ENCODE measurements at places on chromosomes 3 and 15.

DNA sequence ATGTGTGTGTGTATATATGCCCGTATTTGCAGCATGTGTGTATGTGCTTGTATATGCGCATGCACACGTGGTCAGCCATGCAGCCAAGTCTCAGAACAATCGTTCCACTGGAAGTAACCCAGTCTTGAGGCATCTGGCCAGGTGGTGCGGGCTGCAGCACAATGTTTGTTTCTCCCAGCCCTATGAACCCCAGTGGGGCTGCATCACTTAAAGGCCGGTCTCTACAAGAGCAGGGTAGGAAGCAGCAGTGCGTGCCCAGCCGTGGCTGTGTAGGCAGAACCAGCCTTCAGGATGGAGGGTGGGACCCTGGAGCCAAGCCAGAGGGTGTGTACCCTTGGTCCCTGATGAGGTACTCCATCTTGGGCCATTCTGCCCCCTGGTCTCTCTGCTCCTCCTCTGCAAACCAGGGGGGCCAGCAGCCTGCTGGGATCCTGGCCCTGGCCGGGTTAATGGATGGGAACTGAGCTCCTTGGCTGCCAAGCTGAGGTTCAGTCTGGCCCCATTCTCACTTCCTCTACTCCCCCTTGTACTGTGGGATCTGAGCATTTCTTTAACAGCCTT, 11.8 kb downstream of the KLF13 start:
- no peak for DNase-seq

DNA sequence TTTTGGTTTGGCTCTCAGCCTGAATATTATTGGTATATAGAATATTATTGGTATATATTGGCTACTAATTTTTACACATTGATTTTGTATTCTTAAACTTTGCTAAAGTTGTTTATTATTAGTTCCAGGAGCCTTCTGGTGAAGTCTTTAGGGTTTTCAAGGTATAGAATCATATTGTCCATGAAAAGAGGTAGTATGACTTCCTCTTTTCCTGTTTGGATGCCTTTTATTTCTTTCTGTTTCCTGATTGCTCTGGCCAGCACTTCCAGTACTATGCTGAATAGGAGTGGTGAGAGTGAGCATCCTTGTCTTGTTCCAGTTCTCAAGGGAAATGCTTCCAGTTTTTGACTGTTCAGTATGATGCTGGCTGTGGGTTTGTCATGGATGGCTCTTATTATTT, 107.3 kb upstream of the LIPC start:
- no peak for DNase-seq

GRCh38 chr3:120364821-120365220, 15.7 kb upstream of the LRRC58 start:
- DNase-seq = no peak

DNA sequence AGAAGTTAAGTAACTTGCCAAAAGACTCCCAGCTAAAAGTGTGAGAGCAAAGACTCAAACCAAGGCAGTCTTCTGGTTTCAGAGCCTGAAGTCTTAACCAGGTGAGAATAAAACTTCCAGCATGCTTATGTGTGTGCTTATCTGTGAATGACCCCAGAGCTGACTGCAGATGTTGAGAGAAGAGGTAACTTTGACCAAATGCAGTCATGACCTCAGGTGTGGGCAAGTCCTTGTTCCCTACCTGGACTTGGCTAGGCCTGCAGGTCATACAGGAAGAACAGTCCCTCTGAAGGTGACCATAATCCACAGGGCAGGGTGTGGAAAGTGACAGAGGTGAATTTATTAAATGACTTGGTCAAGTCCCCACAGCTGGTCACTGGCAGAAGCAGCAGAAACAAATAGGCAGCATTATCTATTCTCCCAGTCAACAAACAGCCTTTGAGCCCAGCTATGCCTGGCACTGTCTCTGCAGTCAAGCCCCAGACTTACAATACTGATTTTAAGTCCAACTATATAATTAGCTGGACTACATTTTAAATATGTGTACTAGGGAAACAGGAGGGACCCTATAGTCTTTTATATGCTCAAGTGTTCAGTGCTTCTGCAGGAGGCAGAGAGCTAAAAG, 3.0 kb upstream of the CPEB1 start:
- no peak for DNase-seq

GRCh38 chr3:173785004-173785403, 387.5 kb downstream of the NLGN1 start:
- DNase-seq = no peak

DNA sequence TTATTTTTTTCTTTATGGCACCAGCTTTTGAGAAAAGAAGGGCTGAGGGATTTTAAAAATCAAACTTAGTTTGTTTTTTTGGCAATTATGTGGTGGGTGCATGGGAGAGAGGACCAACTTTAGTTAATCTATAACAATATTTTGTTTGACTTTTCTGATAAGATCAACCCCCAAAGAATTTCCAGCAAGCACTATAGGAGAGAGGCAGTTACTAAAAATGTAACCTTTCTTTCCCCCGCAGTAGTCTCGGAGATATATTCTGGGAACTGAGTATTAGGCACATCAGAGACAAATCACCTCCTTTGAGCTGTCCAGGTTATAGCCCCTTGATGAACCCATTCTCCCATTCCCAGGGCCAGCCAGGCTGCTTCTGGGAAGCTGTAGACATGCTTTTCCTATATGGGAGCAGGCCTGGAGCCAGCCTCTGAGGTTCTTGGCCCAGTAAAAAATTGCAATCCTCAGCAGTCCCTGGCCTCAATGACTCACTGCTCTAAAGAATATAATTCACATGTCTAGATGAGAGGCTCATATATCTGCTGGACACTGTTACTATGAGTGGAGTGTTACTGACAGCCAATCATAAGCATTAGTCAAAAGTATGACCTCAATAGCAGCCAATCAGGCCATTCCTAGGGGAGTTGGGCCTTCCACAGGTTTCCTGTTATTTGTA, 138.3 kb upstream of the AGBL1 start:
- no peak for DNase-seq

DNA sequence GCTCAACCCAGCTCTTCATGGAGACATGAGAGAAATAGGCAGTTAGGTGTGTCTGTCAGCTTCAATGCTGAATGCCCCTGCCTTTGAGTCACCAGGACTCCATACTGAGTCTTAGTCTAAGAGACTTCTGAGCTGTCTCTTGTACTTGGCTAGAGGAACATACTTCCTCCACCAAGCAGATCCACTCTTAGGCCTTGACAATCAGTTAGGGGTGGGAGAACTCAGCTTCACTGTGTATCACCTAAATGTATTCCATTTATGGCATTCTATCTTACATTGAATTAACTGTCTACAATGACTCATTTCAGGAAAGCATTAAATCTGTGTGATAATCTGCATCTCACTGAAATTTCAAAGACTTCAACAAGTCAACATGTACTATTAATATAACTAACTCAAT, 66.0 kb downstream of the STAC start:
- DNase-seq = no peak

DNA sequence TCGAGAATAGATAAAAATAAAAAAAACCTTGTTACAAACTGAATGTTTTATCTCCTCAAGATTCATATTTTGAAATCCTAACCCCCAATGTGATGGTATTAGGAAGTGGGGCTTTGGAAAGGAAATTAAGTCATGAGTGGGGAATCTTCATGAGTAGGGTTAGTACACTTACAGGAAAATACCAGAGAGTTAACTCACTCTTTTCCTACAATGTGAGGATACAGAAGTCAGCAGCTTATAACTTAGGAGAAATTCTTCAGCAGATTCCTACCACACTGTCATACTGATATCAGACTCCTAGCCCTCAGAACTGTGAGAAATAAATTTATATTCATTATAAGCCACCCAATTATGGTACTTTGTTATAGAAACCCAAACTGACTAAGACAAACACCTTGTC, 453.1 kb downstream of the GBE1 start:
- DNase-seq = no peak

DNA sequence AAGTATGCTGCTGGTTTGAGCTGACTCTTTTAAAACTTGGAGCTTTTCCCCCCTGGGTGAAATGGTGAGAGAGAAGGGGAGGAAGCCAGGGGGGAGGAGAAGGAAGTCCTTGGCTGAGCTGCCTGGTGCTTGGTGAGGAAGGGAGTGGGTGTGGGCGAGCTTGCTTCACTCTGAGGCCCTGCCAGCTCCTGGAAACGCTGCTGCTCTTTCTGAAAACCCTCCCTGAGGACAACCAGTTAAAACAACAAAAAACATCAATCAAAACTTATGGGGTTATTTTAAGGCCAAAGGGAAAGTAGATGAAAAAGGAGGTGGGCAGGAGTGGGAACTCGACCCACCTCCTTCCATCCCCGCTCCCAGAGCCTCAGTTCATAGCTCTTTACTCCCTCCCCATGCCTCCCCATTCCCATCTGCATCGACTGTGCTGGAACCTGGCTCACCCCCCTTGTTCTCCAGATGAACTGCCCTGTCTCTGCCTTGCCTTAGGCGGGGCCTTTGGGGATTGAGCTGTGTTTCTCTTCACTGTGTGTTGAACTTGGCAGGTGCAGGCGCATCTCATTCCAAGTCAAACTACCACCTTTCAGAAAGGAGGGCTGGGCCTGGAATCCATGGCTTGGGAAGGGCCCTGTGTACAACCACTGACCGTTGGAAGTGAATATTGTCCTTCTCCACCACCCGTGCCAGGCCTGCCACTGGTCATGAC, 166.1 kb downstream of the ZNF621 start:
- no peak for DNase-seq

- no peak for DNase-seq
These were observed 520.4 kb upstream of the ALCAM start for GRCh38 chr3:104846270-104846669.

DNA sequence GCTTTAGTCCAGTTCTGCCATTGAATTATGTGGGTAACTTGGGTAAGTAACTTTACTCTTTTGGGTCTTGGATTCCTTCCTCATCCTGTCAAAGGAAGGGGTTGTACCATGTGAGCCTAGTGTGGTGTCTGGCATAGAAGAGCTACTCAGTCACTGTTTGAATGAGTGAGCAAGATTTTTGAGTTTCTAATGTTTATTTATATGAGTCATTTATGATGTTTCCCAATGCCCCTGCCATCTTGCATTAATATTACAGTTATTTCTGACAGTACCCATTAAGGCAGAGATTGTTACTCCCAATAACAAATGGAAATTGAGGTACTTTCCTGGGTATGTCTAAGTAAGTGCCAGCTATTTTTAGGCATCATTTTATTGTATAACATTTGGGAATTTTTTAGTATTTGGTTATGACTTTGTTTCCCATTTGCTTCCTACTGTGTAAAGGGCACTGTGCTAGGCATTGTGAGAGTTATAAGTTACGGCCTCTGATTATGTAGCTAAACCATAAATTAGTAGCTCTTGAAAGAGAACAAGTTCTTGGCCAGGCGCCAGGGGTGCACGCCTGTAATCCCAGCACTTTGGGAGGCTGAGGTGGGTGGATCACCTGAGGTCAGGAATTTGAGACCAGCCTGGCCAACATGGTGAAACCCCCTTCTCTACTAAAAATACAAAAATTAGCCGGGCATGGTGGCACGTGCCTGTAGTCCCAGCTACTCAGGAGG, 23.5 kb downstream of the NR1D2 start:
- DNase-seq = no peak

DNA sequence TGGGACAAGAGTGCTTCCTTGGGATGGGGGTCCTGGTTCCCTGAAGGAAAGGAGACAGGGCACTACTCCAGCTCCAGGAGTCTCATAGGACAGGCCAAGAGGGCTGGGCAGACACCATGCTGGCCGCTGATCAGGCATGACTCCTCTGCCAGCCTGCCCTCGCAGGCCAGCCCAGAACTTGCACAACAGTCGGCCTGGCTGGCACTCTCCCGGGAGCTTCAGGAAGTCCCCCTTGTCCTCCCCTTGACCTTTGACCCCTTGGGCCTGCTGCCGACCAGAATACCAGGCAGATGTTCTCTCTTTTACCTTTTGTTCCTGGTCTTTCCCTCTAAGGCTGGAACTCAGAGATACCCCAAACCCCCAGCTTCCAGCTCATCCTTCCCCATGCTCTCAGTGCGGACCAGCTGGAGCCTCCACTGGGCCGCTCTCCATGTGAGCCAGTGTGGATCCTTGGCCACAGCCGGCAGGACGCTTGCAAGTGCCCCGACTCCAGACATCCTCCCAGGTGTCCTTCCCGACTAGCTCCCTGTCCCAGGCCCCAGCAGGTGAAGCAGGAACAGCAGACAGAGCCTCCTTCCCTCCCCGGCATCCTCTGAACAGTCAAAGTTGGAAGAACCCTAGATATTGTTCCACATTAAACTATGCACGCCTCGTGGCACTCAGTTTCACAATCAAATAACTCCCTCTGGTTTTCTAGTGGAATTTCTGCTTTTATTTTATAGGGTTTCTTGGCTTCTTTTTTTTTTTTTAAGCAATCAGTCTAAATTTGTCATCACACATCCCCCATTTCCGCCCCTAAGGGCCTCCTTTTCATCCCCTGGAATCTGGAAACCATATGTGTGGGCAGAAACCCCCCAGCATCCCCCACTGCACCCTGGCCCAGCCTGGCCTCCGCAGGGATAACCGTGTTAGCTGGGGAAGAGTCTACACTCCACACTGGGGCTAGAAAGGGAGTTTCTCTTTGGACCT, 15.7 kb downstream of the VPS18 start:
- no peak for DNase-seq

- no peak for DNase-seq
These were observed 827.7 kb downstream of the ROBO1 start for GRCh38 chr3:78940128-78940527.

GRCh38 chr15:57031605-57032004, 113.2 kb downstream of the TCF12 start:
- DNase-seq = no peak

DNA sequence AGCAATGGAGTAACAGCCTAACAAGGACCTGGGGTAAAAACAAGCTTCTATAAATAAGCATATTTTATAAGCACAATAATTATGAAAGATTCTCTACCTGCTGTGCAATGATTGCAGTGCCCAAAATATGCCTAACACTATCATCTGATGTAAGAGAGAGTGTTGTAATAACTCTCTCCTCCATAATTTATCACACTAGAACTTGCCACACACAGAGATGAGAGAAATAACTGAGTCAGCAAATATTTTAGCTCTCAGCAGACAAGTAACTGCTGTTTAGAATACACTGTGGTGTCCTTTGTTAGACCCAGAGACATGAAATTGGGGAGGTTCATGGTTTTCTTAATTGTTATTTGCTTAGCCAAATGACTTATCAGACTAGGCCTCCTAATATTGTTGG, 105.3 kb upstream of the ACP3 start:
- no peak for DNase-seq

DNA sequence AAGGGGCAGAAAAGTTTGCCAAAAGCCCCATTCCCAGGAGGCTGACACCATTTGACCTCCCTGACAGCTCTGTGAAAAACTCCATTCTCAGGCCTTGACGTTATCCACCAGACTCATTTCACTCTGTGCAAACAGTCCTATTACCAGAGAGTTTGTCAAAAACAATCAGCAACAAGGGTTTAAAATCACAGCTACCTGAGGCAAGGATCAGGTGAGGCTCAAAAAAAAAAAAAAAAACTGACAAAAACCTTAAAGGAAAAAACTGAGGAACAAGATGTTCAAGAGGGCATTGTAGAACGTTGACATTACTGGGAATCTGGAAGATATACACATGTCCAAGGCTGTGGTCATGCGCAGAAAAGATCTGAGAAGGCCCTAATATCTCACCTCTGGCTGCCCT, 11.4 kb downstream of the AVEN start:
- no peak for DNase-seq

- DNase-seq = no peak
These were observed 75.1 kb upstream of the FBN1 start for GRCh38 chr15:48720646-48721045.
